GM10248 (cell line): ENCODE measurements at places on chromosomes 7 and 10.

DNA sequence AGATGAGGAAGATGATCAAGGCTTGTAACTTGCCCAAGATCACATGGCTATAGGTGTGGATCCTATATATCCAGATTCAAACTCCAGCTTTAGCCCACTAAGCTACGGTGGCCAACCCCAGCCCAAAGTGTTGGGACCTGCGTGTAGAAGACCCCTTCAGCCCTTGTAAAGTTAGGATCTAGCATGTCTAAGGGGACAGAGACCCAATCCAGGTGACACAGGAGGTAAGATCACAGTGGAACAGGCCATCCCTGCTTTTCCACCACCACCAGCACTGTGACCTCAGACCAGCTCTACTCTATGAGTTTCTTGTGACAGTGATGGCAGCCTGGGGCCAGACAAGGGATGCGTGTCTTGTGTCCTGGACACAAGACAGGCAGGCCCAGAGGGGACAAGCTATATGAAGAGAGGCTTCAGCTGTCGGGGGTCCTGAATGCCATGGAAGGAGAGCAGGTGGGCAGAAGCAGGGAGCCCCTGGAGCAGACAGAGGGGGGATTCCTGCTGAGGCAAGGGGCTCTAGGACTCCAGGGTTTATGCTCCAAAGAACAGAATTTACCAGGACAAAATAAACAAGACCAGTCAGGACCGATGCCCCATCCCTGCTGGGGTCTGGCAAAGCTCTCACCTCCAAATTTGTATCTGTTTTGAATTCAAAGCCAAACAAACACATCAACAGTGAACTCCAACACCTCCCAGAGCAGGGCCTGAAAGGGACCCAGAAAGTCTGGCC lies 10.4 kb downstream of the GPRIN2 start:
- no peak for DNase-seq

DNA sequence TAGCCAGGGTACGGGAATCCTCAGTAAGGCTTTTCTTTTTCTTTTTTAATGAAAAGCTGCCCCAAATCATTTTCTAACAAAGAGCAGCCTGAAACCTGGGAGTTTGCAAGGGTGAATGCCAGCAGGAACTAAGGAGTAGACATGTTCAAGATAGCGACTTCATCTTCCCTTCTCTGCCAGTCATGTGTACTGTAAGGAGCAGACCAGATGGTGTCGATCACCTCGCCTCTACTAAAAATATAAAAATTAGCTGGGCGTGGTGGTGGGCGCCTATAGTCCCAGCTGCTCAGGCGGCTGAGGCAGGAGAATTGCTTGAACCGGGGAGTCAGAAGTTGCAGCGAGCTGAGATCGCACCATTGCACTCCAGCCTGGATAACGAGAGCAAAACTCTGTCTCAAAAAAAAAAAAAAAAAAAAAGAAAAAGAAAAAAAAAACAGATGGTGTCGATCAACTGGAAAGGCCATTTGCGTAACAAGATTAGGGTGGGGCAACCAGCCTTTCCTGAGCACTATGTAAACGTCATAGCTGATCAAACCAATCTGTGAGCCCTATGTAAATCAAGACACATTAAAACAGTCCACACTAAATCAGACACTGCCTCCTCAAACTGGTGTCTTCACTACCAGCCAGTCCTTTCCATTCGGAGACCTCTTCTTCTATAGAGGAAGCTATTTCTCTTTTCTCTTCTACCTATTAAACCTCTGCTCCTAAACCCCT lies 33.8 kb downstream of the NOLC1 start:
- no peak for DNase-seq

DNA sequence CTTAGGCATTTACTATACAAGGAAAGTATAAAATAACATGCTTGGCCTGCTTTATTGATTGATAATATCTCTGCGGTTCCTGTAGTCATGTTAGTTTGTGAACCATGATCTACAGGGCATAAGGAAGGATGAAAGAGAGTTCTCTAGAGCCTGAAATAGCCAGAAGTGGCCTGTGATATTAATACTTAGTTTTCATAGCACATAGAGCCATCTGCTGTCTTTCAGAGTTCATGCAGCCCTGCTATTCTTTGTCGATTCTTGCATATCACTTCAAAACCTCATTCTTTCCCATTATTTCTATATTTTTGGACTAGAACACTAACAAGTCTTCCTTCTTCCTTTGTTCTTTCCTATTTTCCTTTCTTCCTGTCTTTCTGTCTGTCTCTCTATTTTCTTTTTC lies 26.4 kb upstream of the PRKG1 start:
- no peak for DNase-seq

DNA sequence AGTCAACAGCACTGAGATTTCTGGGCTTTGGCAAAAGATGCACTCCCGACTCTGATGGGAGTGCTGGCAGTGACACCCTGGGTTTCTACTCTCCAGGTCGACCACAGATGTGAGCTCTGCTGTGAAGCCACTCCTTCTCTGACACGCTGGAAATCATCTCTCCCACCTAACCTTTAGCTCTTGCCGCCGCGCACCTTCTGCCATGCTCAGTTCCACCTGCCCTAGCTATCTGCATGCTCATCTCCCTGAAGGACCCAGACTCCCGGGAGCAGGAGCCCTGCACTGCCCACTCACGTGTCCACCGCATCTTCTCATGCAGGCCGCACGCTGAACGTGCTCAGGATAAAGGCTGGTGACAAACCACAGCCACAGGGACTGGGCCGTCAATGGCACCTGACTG lies 174.8 kb downstream of the TNS3 start:
- DNase-seq: no peak

GRCh38 chr10:580778-581177 lies 108.7 kb downstream of the DIP2C start:
- no peak for DNase-seq
